ENCODE measurements at places on chromosomes 13 and 19.

GRCh38 chr19:50036908-50037307, 11.1 kb downstream of the ZNF473 start:
- no peak for DNase-seq

DNA sequence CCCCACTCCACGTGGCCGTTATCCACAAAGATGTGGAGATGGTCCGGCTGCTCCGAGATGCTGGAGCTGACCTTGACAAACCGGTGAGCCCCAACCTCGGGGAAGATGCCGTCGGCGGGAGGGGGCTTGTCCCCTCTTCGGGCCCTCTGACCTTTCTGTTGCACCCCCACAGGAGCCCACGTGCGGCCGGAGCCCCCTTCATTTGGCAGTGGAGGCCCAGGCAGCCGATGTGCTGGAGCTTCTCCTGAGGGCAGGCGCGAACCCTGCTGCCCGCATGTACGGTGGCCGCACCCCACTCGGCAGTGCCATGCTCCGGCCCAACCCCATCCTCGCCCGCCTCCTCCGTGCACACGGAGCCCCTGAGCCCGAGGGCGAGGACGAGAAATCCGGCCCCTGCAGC, 4.8 kb downstream of the CCER2 start:
- no peak for DNase-seq

- peak; percentile 50 for DNase-seq
Observed at GRCh38 chr19:45059258-45059965, 16.9 kb downstream of the ZNF296 start.

DNA sequence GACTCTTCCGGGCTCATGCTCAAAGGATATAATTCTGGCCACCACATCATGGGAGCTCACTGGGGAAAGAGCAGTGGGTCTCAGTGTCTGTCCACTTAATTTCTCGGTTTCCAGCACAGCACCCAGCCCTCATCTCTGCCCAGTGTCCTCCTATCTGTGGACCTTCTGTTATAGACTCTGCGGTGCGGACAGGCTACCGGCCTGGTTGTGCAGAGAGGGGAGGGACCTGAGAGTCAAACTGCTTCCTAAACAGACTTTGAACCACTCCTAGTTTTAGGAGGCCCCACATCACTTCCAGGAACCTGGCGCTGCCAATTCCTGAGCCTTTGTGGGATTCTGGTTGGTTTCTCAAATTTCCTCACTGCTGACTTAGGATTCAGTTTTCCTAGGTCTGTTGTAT, 59.8 kb upstream of the MED4 start:
- DNase-seq, result no peak

DNA sequence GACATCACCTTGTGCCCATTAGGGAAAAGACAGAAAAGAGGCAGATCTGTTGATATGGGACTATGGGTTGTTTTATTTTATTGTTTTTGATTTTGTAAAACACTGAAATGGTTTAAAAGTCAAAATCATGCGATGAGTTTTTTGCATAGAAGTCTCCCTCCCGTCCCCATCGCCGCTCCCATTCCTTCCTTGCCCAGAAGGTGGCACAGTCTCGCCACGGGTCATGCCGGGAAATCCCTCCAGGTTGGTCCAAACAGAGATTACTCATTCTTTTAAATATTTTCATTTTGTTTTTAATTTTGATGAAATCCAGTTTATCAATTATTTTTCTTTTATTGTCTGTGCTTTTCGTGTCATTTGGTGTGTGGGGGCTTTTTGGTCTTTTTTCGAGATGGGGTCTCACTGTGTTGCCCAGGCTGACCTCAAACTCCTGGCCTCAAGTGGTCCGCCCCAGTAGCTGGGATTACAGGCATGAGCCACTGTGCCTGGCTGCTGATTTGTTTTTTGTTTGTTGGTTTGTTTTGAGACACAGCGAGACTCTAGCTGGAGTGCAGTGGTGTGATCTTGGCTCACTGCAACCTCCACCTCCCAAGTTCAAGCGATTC, 9.2 kb downstream of the PGPEP1 start:
- no peak for DNase-seq

GRCh38 chr13:36258831-36259230, 38.8 kb downstream of the CCDC169 start:
- DNase-seq, result no peak

- no peak for DNase-seq
Observed at GRCh38 chr19:50281491-50281890, 47.7 kb downstream of the KCNC3 start.

DNA sequence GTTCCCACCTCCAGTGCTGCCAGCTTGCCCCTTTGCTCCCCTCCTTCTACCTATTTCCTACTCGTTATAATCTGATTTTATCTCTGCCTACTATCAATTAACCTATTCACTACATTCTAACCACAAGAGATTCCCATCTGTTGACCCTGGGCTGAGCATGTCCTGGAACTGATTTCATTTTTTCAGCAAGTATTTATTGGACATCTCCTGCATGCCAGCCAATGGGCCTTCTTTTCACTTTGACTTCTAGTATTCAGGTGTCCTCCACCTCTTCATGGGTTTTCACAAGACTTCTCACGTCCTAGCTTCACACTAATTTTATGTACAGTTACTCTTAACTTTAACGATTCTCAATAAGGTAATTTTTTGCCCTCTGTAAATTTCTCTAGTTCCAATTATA, 282.7 kb upstream of the KLHL1 start:
- no peak for DNase-seq

GRCh38 chr19:49398001-49398615, 10.1 kb downstream of the KASH5 start:
- no peak for DNase-seq

DNA sequence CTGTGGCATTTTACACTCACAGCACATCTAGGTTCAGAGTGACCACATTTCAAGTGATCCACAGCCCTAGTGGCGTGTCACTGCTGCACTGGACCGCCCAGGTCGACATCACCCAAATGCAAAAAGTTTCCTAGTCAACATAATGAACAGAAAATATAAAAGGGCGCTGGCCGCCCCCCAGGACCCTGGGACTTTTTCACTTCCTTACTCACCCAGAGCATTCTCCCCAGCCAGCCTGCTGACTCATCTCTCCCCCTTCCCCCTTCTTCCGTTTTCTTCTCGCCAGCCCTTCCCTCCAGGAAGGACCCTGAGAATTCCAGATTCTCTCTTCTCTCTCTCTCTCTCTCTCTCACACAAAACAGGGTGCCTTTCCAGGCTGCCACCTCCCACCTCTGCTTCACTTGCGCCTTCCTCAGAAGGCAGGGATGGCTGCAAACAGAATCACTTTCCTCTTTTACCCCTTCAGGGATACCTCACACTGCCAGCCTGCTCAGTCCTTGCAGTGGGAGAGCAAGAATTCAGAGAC, 21.0 kb upstream of the GRWD1 start:
- peak; percentile 34 for DNase-seq

DNA sequence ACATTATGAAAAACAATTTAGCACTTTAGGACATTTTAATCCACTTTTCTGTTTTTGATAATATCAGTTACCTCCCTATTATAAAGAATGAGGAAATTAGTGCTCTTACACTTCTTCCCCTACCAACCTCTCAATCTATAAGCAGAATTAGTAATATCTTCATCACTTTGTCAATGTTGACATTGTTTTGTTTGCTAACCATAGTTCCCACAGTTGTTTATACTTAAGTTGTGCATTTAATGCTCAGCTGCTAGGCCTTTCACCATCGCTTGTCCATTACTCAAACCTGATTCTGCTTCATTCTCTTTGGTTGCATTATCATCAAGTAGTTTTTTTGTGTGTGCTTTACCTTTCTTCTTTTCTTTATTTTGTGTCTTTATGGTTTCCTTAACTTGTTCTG, 132.1 kb downstream of the CDK8 start:
- no peak for DNase-seq

DNA sequence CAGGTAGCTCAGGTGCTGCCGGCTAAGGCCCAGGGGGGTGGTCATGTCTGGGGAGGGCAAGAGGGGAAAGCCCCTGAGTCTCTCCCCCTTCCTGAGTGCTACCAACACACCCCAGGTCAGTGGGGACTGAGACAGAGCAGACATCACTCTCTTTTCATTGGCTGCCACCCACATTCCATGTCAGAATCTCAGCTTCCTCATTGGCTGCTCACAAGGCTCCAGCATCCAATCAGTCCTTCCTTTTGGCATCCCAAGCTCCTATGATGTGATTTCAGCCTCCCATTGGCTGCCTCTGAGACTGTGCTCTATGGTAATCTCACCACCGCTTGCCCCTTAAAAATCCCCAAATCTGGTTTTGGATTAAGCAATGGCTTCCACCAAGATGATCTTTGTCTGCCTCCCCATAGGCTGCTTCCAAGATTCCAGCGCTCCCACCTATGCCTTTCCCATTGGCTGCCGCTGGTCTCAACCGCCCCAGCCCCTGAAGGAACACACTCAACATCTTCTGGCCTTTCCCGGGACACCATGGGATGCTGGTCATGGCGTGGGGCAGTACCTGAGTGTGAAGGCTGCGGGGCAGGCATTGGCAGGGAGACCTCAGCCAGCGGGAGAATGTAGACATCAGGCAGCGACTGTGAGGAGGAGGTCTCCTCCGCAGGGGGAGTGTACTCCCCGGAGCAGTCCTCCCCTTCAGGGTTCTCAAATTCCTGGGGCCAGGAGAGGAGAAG, 2.0 kb downstream of the LMTK3 start:
- DNase-seq, result no peak

Data from GDM1 (cell line).